ENCODE measurements at places on chromosomes 6 and 20. TPM values are rescaled to one million over a fixed set of nuclear protein-coding genes. Genes with fewer than 3 reads are reported as not detected.

The LY6G6C gene
- total RNA-seq: not detected

The MOCS1 gene
- total RNA-seq: not detected

GRCh38 chr6:2579804-2580570, 170.7 kb downstream of the MYLK4 start:
- DNase-seq: no peak

The GRM1 gene
- not detected for total RNA-seq

DNA sequence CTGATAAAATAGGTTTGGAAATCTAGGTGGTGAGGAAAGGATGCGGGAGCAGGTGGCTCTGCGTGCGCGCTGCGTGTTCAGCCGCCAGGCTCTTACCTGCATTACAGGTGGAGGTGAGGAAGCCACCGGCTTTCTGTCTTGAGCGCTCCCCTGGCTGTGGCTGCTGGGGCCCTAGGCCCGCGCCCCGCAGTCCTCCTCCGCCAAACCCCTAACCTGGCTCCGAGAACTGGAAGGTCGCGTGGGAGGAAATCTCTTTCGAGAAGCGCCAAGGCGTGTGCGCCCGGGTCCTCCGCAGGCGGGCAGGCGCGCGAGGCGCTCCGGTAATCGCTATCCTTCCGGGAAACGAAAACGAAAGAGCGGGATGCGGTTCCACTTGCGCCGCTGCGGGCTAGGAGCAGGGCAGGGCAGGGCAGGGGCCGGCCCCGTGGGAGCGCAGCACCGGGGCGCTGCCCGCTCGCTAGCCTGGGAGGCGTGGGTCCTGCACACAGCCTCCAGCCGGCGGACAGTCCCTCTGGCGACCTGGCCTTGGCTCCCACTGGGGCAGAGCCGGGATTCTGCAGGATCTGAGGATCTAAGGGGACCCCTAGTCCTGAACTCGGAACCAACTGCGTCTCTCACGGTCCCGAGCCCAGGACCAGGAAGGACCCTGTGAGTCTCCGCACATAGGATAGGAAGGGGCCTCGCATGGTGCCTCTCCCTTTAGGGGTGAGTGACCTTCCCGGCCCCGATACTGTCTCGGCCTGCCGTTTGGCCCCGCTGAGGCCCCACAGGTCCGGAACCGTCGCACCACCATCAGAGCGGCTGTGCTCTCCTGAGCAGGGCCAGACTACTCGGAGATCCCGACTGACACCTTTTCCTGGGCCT, at the start of gene ETV7:
Gene ETV7 (minus strand): TSS at position 230 of the 864 bp plus-strand sequence. CDS start 128 bp downstream, at position 102.
- peak; percentile 67 for DNase-seq

DNA sequence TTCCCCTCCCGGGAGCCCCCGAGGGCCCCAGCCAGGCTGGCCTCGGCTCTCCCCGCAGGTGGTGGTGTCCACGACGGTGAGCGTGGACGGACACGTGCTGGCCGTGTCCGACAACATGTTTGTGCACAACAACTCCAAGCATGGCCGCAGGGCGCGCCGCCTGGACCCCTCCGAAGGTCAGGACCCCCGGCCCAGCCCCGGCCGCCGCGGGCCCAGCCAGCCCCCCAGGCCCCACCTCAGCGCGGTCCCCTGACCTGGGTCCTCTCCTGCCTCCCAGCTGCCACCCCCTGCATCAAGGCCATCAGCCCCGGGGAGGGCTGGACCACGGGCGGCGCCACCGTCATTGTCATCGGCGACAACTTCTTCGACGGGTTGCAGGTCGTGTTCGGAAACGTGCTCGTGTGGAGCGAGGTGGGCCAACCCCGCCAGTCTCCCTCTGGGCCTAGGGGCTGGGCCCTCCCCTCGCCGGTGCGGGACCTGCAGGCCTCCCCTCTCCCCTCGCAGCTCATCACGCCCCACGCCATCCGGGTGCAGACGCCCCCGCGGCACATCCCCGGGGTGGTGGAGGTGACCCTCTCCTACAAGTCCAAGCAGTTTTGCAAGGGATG, 51.0 kb downstream of the CPXM1 start:
- no peak for DNase-seq

The PDYN gene
- total RNA-seq: not detected
